ENCODE measurements at places on chromosomes 4 and X.
A peak's percentile ranks its signal among the peaks of the same experiment; 100 is the strongest.

DNA sequence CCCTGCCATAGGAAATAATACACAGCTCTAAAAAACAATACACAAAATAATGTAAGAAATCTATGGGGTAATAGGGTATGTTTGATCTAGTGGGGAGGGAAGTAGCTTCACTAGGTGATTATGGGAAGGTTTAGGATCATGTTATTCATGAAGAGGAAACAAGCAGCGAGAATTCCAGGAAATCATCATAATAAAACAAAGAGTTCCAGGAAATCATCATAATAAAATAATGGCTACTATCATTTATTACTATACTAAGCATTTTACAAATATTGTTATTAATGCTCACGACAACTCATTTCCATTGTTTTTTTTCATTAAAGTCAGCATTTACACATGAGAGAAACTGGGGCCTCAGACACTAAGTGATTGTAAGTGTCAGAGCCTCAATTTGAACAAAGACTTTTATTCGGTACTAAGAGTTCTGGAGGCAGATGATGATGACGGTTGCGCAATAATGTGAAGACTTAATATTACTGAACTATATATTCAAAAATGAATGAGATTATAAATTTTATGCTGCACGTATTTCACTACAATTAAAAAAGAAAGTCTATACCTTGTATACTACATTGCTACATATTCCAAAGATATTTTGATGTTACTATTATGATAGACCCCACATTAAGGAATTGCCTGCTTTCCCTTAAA, 12.2 kb upstream of the CXCL8 start:
- DNase-seq = no peak

GRCh38 chrX:119828446-119828845, 24.3 kb downstream of the UPF3B start:
- no peak for DNase-seq

DNA sequence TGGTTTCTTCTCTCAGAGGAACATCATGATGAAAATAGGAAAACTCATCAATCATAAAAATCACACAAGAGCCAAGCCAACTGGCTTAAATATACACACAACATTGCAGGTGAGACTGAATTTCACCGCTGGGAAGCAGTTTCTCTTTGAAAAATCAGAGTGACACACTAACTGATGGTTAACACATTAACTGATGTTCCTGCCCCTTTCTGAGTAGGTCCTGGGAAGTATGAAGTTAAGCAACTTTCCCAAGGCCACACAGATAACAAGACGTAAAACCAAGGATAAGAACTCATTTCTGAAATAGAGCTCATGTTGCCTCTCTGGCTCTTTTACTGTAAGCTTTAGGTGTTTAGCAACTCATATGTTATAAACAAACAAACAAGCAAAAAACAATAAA, 813.7 kb upstream of the HS3ST1 start:
- DNase-seq = no peak

DNA sequence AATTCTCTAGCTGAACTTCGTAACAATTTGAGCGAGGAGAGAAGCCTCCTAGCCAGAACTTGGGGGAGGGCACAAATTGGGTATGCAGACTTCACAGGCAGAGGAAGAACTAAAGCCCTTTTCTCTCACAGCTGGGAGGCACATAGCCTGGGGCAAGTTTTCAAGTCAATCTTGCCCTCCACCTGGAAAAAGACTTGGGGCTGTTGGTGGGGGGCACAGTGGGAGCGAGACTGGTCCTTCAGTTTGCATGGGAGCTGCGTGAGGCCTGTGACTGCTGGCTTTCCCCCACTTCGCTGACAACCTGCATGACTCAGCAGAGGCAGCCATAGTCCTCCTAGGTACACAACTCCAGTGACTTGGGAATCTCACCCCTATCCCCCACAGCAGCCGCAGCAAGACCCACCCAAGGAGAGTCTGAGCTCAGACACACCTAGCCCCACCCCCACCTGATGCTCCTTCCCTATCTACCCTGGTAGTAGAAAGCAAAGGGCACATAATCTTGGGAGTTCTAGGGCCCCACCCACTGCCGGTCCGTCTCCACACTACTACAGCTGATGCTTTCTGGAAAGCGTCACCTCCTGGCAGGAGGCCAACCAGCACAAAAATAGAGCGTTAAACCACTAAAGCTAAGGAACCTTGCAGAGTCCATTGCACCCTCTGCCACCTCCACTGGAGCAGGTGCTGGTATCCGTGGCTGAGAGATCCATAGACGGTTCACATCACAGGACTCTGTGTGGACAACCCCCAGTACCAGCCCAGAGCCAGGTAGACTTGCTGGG, 160.8 kb downstream of the CBLL2 start:
- no peak for DNase-seq

DNA sequence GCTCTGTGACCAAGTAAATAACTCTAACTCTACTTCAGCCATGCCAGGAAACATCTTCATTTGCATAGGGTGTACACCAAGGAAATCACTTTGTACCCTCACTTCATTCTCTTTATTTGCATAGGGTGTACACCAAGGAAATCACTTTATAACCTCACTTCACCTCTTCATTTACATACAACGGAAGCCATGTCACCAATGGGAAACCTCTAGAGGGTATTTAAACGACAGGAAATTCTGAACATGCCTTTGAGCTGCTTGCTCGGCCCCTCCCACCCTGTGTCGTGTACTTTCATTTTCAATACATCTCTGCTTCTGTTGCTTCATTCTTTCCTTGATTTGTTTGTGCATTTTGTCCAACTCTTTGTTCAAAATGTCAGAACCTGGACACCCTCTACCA, 848.1 kb upstream of the FRG1 start:
- no peak for DNase-seq

GRCh38 chr4:137543648-137544047, 11.4 kb upstream of the PCDH18 start:
- DNase-seq = no peak

GRCh38 chr4:77861495-77861894, 1.1 kb upstream of the MRPL1 start:
- DNase-seq = peak; percentile 16

DNA sequence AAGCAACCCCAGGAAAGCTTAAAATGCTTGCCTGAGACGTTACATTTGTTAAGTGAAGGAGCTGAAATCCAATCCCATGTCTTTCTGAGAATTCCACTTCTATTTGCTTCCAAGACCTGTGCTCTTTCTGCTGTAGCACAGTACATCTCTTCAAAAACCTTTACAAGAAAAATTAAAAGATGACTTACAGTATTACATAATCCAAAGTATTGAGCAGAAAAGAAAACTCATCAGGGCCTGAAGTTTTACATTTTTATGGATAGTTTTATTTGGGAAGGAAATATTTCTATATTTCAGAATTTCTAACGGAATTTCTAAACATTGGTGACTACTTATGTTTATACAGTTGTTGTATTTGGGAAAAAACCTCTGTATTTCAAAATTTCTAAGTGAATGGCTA, 276.3 kb downstream of the TENM3 start:
- no peak for DNase-seq

DNA sequence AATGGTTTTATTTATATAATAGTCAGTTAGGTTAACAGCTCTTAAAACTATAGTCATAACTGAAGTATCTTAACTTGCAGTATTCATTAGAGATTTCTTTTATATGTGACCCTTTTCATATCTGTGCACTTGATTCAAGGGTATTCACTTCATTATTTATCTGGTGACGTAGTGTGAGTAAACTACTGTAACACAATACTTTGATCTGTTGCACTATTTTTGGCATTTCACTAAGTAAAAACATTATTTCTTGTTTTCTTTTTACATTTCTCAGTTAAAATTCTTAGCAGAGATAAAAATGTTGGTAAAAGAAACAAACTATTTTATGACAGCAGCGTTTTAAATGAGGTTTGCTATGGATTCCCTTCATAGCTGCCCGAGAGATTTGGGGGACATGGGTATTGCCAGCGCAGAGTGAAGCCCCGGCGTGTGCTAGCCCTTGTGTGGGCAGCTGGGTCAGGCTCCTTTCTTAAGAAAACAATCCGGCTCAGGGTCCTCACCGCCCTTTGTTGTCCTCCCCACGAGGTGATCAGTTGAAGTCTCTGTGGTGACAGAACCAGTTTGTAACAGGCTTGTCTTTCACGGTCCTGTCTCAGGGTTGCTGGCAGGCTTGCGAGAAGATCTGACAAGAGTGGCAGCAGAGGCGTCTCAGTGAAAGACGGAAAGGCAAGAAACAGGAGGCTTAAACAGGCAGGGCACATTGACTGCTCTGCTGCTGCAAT, 293.4 kb downstream of the BMPR1B start:
- DNase-seq = no peak

DNA sequence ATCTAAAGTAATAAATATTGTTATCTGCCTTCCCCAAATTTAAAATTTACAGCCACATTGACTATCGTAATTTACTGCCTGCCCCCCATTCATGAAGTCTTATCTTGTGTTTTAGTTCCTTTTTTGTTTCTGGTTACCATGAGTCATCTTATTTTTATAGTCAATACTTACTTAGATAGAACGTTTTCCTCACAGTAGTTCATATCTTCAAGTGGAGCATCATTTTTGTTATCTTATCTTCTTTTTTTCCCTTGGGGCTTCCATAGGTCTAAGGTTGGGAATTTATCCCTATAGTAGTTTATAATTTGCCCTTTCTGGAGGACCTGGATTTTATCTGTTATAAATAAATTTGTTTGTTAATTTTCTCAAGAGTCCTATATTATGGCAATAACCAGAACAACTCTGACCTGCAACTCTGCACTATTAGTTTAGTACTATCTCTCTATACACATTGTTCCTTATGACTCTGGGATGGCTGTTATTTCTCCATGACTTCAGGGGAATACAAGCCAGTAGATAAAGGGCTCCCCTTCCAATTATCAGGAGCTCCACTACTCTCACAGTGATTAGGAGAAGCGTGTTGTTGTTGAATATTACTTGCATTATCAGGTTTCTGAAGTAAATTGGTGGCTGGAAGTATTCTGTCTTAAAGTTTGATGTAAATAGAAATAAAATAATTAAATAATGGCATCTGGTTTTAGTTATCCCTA, 330.6 kb downstream of the GALNTL6 start:
- DNase-seq = no peak

DNA sequence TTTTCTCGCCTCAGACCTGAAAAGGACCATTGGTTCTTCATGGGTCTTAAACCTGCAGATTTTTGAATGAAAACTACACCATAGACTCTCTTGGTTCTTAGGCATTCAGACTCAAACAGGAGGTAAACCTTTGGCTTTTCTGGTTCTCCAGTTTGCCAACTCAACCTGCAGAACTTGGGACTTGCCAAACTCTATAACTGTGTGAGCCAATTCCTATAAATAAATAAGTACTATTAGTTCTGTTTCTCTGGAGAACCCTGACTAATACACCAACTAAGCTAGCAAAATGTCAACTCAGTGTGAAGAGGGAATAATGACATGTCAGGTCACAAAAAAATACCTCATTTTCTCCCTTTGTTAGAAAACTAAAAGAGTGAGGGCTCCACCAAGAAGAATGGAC, 374.6 kb downstream of the RAB28 start:
- DNase-seq = no peak

- no peak for DNase-seq
Observed at GRCh38 chrX:17012465-17012864, 66.0 kb downstream of the REPS2 start.

GRCh38 chr4:73730292-73730691, 10.1 kb upstream of the CXCL8 start:
- no peak for DNase-seq
